Activated naive CD4-positive, alpha-beta T cell treated with anti-CD3 and anti-CD28 coated beads for 36 hours (primary cell): ENCODE measurements at places on chromosomes 6 and 20. TPM values are rescaled to one million over a fixed set of nuclear protein-coding genes. Genes with fewer than 3 reads are reported as not detected.

DNA sequence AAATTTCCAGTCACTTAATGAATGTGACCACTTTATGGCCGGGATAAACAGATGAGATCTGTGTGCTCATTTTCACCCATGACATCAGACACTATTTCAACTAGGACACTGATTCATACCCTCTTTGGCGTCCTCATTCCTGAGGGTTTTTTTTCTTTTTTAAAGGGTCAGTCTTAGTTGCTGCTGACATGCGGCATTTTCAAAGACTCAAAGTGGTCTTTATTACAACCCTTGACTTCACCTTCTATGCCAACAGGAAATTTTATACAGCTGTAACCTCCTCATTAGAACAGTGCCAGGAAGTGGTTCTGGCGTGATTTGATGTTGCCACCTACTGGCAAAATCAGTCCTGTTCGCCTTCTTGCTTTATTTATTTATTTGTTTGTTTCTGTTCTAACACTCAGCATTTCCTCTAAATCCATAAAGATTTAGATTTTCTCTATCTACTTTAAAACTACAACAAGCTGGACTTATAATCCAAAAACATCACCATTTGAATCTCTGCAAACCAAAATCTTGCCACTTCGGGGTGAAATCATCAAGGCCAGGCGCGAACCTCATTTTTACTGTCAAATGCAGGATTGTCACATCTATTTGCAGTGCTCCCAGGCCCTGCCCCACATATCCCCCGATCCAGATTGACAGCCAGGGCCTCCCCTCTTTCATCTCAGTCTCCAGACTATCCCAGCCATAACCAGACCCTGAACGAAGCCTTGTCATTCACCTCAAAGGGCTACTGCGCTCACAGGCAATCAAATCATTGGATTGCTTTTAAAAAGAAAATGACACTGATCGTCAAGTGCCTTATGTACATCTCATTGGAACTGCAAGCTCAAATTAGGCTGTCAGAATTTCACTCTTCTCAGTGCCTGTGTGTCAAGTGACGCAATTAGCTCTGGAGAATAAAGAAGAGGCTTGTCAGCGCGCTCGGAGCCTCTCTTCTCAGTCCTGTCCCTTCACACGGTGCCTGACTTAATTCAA is 77.5 kb downstream of the C6orf118 start:
- no peak overlapping the region for H3K27ac ChIP-seq
- H3K27me3 ChIP-seq, result no peaks in the 10 kb centered on the region
- no peak for DNase-seq
- H3K4me3 ChIP-seq, result no peak overlapping the region
- H3K36me3 ChIP-seq, result no peaks in the 10 kb centered on the region

The TEAD3 gene
- 1.4 TPM for total RNA-seq

The SLC22A3 gene
- total RNA-seq, result not detected

GRCh38 chr6:92139601-92140000 is 1279.8 kb downstream of the EPHA7 start:
- H3K4me1 ChIP-seq, result no peaks in the 10 kb centered on the region
- H3K27me3 ChIP-seq, result no peaks in the 10 kb centered on the region
- H3K4me3 ChIP-seq, result no peak overlapping the region
- DNase-seq, result no peak
- no peaks in the 10 kb centered on the region for H3K36me3 ChIP-seq

DNA sequence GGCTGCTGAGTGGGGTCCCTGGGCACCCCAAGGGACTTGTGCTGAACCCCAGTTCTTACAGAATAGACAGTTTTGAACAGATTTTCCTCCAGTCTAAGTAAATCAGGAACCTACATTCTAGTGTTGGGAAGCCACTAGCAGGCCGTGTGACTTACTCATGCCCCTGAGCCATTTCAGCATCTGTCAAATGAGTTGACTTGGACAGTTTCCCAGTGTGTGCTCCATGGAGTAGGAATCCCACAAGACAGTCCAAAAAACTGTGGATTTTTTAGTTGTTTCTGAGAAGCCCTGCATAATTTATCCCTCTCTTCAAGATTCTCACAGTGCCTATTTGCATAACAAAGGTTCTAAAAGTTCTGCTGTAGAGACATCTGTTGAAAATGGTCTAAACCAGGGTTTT is 2.1 kb downstream of the GABRR2 start:
- H3K36me3 ChIP-seq, result no peaks in the 10 kb centered on the region
- no peak overlapping the region for H3K27ac ChIP-seq
- H3K4me1 ChIP-seq, result no peaks in the 10 kb centered on the region
- no peak for DNase-seq
- no peak overlapping the region for H3K4me3 ChIP-seq
- peaks cover 2% of the 10 kb centered on the region for H3K27me3 ChIP-seq

DNA sequence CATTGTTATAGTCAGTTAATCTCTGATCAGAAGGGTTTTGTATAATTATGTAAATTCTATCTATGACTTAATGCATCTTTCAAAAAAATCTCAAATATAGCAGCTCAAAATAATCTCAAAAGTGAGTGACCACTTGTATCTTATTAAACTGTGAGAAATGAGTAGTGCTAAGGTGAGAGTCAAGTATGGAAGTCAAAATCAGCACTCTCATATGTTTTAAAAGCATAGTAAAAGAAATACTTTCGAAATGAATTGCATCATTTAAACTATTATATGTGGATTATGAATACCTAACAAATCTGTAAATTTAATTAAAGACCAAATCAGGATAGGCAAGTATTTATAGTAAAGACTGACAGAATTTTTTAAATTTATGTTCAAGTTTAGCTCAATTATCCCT is 645.6 kb downstream of the PHF3 start:
- peaks cover 3% of the 10 kb centered on the region for H3K27me3 ChIP-seq
- no peaks in the 10 kb centered on the region for H3K36me3 ChIP-seq
- H3K4me1 ChIP-seq, result no peaks in the 10 kb centered on the region
- no peak overlapping the region for H3K4me3 ChIP-seq
- no peak for DNase-seq
